ENCODE measurements at places on chromosomes 11 and 22.

- H3K36me3 ChIP-seq, result peaks cover 6% of the 10 kb centered on the region
- no peak overlapping the region for H3K27ac ChIP-seq
- H3K4me3 ChIP-seq, result no peak overlapping the region
- no peaks in the 10 kb centered on the region for H3K4me1 ChIP-seq
- H3K27me3 ChIP-seq, result no peaks in the 10 kb centered on the region
Measured at GRCh38 chr11:77217156-77217555, 84.3 kb downstream of the GDPD4 start.

DNA sequence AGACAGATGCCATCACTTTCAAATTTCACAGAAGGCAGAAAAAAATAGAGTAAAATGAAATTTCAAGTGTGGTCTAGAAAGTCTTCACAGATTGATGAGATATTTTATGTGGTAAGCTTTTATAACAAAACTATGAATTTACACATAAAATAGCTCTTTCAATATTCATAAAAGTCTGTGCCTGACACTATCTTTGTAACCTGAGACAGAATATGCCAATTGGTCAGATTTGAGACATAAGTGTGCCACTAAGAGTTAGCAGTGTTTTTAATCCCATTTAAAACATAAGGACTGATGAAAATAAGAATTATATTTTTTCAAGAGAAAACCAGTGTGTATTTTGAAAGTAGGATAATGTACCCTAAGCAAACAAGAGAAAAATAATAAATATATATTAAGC is 769.5 kb upstream of the LUZP2 start:
- no peaks in the 10 kb centered on the region for H3K4me1 ChIP-seq
- no peaks in the 10 kb centered on the region for H3K27me3 ChIP-seq
- no peaks in the 10 kb centered on the region for H3K36me3 ChIP-seq

DNA sequence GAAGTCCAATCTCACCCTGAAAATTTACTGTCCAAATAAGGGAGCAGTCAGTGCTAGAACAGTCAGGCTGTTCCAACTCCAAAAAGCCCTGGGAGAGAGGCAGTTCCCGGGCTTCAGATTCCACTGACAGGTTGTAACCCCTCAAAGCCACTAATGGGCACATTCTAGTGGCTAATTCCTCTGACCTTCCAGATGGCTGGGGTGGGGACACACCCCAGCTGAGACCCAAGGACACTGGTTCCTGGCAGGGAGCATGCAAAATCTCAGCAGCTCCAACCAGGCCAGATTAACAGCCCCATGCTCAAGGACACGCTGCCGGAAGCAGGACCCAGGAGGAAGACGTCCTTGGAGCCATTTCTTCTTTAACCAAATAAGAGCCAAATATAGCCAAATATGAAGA is 92.7 kb downstream of the RPL27A start:
- no peak overlapping the region for H3K4me3 ChIP-seq
- peaks cover 97% of the 10 kb centered on the region for H3K4me1 ChIP-seq
- no peaks in the 10 kb centered on the region for H3K36me3 ChIP-seq
- H3K27me3 ChIP-seq, result no peaks in the 10 kb centered on the region

DNA sequence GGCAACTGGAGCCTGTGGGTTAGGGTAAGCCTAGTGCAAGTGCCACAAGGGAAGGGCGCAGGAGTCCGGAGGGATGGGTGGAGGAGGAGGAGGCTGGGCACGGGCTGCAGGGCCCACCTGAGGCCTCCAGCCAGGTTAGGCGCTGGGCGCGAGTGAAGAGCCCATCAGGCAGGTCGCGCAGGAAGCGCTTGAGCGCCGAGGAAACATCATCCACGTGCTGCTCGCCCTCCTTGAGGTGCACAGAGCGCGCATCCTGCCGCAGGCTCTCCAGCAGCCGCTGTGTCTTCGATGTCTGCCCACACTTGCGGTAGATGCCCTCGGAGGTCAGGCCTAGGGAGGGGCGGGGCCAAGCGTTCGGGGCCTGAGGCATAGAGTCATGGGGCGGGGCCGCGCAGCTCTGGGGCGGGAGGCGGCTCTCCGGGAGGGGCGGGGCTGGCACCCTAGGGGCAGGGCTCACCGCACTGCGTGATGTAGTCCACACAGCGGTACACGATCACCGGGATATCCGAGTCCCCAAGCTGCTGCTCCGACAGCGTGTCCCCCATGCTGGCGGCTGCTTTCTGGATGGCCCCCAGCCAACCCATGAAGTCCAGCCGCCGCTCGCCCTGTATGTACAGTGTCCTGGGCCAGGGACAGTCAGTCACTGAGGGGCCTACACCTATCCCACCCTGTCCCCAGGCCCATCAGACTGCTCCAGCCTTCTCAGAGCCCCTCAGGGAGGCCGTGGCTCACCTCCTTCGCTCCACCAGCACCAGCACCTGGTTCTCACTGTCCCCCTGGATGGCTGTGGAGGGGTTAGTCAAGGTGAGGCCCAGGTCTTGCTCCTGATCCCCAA is 22.9 kb upstream of the PDE2A start:
- peak; percentile 71 for DNase-seq
- H3K27ac ChIP-seq, result peak overlapping the region; percentile 40
- no peak overlapping the region for H3K4me3 ChIP-seq
- peaks cover 98% of the 10 kb centered on the region for H3K36me3 ChIP-seq

DNA sequence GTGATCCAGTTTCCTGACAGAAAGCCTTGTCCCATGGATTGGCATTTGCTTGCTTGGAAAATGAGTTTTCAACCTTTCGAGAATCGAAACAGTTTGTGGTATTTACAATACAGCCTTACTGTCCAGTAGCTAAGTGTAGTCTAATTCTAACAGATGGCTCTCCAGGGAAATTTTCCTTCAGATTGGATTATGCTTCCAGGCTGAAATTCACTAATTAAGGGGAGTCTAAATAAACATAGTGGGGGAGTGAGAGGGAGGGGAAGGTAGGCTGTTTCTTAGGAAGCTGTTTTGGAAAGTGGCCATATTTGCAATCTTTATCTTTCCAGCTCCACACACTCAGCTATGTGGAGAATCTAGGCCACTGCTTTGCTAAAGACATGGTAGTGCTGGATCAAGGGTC is 81.3 kb downstream of the SYT9 start:
- no peak for DNase-seq
- no peaks in the 10 kb centered on the region for H3K27me3 ChIP-seq
- H3K4me1 ChIP-seq, result no peaks in the 10 kb centered on the region
- no peaks in the 10 kb centered on the region for H3K36me3 ChIP-seq
- H3K4me3 ChIP-seq, result no peak overlapping the region
- no peak overlapping the region for H3K27ac ChIP-seq

DNA sequence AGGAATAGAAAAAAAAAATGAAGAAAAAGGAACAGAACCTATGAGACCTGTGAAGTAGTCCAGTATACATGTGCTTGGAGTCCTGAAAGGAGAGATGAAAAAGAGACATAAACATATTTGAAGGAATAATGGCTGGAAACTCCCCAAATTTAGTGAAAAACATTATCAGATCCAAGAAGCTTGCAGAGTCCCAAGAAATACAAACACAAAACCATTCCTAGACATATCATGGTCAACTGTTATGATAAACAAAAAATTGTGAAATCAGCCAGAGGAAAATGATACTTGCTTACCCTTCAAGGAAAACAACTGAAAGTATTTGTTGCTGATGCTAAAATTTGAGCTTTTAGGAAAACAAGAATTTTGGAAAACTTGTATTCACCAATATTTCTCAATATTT is 250.1 kb downstream of the DDX10 start:
- no peak for DNase-seq
- no peaks in the 10 kb centered on the region for H3K27me3 ChIP-seq
- no peak overlapping the region for H3K27ac ChIP-seq
- no peak overlapping the region for H3K4me3 ChIP-seq
- H3K4me1 ChIP-seq, result peaks cover 14% of the 10 kb centered on the region
- H3K36me3 ChIP-seq, result no peaks in the 10 kb centered on the region

- peaks cover 46% of the 10 kb centered on the region for H3K4me1 ChIP-seq
- no peak overlapping the region for H3K4me3 ChIP-seq
- H3K36me3 ChIP-seq, result peaks cover 43% of the 10 kb centered on the region
- H3K27me3 ChIP-seq, result no peaks in the 10 kb centered on the region
- no peak overlapping the region for H3K27ac ChIP-seq
Measured at GRCh38 chr11:33769542-33769941, 4.8 kb downstream of the FBXO3 start.

DNA sequence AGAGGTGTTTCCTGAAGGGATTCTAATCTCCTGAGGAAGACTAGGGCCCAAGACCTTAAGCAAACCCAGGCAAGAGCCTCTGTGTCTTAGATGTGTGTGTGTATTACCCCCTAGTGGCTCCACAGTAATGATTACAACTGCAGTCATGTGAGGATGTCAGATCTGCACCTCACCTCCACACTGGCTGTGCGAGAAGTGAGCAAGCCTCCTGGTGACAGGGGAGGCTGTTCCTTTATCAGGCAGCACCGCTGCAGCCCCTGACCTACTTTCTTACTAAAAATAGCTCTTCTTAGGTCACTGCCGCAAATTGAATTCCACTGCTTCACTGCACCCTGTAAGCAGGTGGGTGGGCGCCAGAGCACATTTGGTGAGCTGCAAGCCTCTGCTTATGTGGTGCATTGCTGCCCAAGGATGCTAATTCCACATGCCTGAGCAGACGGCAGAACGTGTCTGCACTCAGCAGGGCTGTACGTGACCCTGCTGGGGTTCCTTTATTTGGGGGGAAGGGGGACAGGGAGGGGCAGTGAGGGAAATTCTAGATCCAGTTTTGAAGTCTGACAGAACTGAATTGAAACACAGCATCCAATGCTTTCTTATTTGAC is 112.4 kb downstream of the KCNC1 start:
- DNase-seq, result no peak
- peaks cover 24% of the 10 kb centered on the region for H3K4me1 ChIP-seq
- H3K27ac ChIP-seq, result no peak overlapping the region
- no peaks in the 10 kb centered on the region for H3K27me3 ChIP-seq

DNA sequence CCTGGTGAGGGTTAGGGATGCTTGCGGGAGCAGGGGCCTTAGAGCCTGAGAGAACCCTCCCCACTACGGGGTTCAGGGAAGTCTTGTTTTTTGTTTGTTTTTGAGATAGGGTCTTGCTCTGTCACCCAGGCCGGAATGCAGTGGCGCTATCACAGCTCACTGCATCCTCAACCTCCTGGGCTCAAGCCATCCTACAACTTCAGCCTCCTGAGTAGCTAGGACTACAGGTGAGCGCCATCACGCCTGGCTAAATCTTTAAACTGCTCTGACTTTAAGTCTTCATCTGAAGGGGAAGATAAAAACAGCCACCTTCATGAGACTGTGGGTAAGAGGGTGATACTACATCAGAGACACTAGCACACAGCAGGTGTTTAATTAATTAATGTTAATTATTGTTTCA is 28.5 kb downstream of the SERPIND1 start:
- no peak for DNase-seq
- no peak overlapping the region for H3K27ac ChIP-seq
- H3K36me3 ChIP-seq, result peaks cover 98% of the 10 kb centered on the region
- H3K4me1 ChIP-seq, result no peaks in the 10 kb centered on the region
- H3K27me3 ChIP-seq, result no peaks in the 10 kb centered on the region

DNA sequence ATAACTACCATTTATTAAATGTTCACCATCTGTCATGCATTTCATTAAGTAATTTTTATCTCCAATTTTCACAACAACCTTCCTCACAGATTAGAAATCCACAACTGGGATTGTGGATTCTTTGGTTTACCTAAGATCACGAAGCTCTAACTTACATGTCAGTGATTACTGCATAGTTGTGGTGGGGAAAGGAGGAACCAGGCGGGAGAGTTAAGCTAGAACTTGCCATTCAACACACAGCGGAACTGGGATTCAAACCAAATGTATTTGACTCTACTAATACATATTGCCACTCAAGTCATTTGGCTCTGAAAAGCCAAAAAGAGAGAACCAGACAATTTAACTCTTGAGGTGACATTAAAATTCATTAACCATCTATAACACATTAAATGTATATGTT is 10.4 kb upstream of the LAYN start:
- H3K4me3 ChIP-seq, result no peak overlapping the region
- DNase-seq, result no peak
- no peaks in the 10 kb centered on the region for H3K4me1 ChIP-seq
- no peak overlapping the region for H3K27ac ChIP-seq
- H3K27me3 ChIP-seq, result peaks cover 24% of the 10 kb centered on the region

DNA sequence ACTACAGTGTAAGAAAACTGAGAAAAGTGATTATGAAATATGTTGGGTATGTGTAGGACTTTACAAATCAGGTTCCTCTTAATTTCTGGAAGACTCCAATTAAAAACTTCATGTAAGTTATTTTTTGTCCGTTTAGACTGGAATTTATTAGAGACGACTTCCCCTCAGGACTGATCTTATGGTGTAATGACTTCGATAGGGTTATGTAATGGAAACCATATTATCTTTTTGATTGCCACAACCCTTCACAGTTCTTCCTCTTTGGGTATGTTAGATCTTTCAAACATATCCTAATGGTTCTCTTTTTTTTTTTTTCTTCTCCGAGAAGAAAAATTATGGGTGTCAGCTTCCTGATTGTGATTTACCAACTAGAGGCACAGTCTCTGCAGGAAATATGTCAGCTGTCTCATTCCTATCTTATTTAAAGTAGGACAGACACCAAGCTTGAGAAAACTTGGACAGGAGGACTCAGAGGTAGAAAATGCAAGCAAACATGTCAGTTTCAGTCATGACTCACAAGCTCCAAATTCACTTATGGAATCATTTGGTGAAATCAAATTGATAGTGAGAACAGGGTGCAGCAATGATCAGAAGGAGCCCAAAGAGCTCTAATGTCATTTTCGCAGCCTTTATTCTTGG is 11.1 kb upstream of the LDLRAD3 start:
- no peak overlapping the region for H3K4me3 ChIP-seq
- peaks cover 13% of the 10 kb centered on the region for H3K27me3 ChIP-seq
- no peak overlapping the region for H3K27ac ChIP-seq

- H3K36me3 ChIP-seq, result no peaks in the 10 kb centered on the region
- H3K4me1 ChIP-seq, result peaks cover 93% of the 10 kb centered on the region
- H3K27me3 ChIP-seq, result no peaks in the 10 kb centered on the region
Measured at GRCh38 chr11:852762-853161, 10.1 kb downstream of the TSPAN4 start.

DNA sequence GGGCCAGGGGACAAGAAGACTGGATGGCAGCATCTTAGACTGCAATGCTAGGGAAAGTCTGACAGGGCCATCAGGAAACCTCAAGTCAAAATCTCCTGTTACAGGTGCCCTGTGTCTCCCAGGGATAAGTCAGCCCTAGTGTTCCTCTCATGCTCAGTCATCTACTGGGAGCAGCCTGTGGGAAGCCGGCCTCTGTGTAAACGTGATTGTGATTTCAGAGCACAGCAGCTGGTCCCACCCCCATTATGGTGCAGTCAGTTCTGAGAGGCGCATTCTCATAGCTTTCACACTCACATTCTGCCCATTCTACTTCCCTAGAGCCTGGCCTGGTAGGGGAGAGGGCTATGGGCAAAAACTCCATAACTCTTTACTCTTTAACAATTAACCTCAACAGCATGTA is 7.2 kb upstream of the SLN start:
- no peaks in the 10 kb centered on the region for H3K36me3 ChIP-seq
- no peak for DNase-seq
- no peak overlapping the region for H3K27ac ChIP-seq
- H3K4me1 ChIP-seq, result no peaks in the 10 kb centered on the region
- peaks cover 23% of the 10 kb centered on the region for H3K27me3 ChIP-seq

GRCh38 chr11:79428406-79428805 is 12.4 kb downstream of the TENM4 start:
- H3K4me3 ChIP-seq, result no peak overlapping the region
- DNase-seq, result no peak
- H3K27me3 ChIP-seq, result peaks cover 40% of the 10 kb centered on the region
- no peaks in the 10 kb centered on the region for H3K36me3 ChIP-seq

- no peak overlapping the region for H3K27ac ChIP-seq
- no peak overlapping the region for H3K4me3 ChIP-seq
- no peaks in the 10 kb centered on the region for H3K27me3 ChIP-seq
- DNase-seq, result no peak
- no peaks in the 10 kb centered on the region for H3K36me3 ChIP-seq
Measured at GRCh38 chr11:75592715-75593114, 30.7 kb downstream of the SERPINH1 start.

All from left ventricle myocardium inferior (tissue), 1 donor.